Hematopoietic multipotent progenitor cell treated with erythropoietin and hydrocortisone succinate and interleukin-3 and kit ligand, for 6 days (in vitro differentiated cells): ENCODE measurements at places on chromosomes 1 and 21.
A peak's percentile ranks its signal among the peaks of the same experiment; 100 is the strongest.

- DNase-seq = no peak
Measured at GRCh38 chr1:145751491-145752037, 32.3 kb downstream of the CD160 start.

DNA sequence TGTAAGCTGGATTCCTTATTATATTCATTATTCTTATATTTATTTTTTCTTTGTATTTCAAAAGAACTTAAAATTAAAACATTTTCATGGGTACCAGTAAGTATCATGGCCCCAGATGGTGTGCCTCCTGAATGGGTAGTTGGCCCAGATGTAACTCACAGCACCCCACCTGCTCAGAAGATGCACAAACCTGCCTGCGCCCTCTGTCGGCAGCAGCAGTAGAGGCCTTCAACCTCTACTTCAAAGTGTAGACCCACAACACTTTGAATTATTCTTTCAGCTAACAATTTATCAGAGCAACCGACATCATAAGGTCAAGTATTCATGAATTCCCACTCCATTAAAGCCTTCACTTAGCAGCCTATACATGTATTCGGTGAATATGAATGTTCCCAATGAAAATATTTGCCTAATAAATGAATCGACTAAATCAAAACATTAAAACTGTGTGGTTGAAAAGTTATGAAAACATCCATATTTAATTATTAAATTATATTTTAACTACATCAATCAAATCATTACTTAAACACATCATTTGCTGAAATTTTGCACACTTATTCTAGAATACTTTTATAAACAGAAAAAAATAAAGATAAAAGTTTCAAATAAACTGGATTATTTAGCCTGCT lies 25.4 kb downstream of the PIGM start:
- peak; percentile 89 for DNase-seq

DNA sequence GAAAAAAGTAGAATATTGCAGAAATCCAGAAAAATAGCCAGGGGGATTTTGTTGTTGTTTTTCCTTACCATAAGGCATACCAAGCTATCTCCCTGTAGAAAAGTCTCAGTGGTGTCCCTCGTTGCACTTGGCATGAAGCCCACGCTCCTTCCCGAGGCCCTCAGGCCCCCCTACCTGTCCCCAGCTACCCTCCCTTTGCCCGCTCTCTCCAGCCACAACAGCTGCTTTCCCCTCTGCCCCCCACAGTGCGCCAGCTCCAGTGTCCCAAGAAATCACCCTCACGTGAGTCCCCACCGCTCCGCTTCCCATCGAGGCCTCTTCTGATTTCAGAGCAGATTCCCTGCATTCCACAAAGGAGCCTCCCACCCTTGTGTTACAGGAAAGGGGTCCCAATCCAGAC lies 8.4 kb downstream of the AGTRAP start:
- no peak for DNase-seq

DNA sequence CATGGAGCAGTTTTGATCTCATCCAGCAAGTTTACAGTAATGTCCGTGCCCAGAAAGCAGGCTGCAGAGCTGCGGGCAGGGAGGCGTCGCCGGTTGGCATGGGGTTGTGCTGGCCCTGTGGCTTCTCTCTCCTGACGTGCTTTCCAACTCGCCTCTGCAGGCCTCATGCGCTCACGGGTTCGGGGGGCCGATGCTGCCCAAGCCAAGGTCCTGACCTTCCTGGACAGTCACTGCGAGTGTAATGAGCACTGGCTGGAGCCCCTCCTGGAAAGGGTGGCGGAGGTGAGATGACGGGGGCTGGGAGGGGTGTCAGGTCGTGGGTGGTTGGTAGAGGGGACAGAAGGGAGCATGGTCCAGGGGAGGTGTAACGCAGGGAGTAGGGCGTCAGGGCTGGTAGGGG lies 176.1 kb downstream of the GALNT2 start:
- no peak for DNase-seq

GRCh38 chr1:161427733-161428516 lies 60.2 kb upstream of the CFAP126 start:
- DNase-seq = peak; percentile 75

- peak; percentile 54 for DNase-seq
Measured at GRCh38 chr1:211800925-211801607, 29.5 kb downstream of the LPGAT1 start.
